ENCODE measurements at places on chromosomes 3 and 15.

GRCh38 chr15:55627730-55628368, 39.7 kb upstream of the PYGO1 start:
- DNase-seq = no peak

GRCh38 chr3:8837162-8837561, 67.7 kb upstream of the OXTR start:
- DNase-seq = no peak

DNA sequence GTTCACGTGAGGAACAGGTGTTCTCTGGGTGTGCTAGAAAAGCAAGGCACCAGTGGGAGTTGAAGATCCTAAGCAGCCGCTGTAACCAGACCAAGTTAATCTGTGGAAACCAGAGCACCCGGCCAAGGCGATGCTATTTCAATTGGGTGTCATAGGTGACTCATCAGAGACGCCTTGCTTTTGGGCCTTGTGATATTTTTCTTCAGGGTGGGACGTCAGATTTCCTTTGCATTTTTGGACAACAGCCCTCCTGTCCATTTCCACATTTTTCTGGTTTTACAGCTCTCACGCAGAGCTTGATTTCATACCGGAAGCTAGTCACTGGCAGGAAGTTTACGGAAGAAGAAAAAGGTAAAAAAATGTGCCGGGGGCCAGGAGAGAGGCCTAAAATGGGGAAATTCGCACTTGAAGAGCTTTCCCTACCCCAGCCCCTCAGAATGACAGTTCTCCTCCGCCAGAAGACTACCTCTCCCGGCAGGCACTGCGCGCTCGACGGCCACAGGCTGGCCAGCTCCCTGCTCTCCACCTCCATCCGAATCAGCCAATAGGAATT, 471 bp upstream of the KBTBD8 start:
- no peak for DNase-seq

- DNase-seq = no peak
Measured at GRCh38 chr3:132872711-132873110, 150.5 kb upstream of the NPHP3 start.

- DNase-seq = no peak
Measured at GRCh38 chr15:43702174-43702573, 8.5 kb downstream of the CKMT1A start.

GRCh38 chr15:59329570-59330350, 42.9 kb downstream of the MYO1E start:
- DNase-seq = no peak

DNA sequence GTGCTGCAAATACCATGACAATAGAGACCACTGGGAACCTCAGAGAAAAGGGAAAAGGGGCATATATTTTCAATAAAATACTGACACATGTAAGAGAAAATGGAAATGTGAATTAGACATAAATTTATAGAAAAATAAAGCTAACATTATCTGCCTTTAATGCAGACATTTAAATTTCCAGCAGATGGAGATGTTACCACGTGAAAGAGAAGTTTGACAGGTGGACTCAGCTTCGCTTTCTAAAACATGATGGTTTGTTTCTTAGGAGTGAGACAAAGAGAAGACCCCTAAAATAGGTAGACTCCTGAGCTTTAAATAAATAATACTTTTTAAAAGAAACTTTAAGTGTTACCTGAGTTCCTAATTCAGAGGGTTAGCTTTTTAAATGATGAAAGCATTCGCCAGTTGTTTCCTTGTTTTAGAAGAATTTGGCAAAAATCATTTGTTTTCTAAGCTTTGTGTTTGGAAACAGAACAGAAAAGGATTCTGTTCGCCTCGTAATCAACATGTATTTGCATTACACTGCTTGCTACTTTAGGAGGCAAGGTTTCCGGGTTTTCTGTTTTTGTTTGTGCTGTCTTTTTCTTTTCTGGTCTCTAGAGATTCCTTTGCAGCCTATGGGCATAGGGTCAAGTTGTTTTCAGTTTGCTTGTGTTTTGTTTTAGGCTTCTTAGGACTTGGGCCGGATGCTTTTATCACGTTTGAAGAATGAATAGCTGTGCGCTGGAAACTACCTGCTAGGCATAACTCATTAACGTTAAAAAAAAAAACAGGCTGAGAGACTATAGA, 271.4 kb downstream of the THSD4 start:
- peak; percentile 32 for DNase-seq

DNA sequence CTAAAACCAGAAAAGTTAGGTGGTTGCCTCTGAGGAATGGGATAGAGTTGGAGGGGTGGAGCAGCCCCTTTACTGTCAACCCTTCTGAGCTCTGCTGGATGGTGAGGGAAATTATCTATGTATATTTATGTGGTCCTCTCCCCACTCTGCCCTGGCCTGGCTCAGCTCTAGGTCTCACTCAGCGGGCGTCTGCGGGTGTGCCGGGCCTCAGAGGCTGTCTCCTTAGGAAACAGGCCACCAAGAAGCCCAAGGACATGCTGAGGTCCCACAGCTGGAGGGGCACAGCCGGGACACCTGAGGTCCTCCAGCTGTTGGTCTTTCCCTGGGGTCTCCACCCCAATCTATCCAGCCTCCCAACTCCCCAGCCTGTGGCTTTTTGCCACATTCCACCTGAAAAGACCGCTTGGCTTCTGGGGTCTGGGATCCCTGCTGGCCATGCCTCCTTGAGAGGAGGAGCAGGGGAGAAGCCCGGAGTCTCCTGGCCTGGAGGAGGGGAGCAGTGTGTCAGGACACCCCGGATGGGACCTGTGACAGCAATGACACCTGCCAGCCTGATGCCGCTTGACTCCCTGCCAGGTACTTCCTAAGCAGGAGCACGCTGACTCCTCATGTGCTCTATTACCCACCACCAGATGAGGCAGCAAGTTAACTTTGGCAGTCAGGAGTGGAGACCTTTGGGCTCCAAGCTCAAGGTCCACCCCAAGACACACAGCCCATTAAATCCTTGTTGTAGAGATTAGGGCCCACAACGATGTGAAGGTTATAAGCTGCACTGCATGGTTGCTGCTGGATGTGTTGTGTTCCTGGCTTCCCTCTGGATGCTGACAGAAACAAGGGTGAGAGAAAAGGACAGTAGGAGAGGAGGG, at the start of gene SLC28A1:
Gene SLC28A1, plus strand, starts transcription at position 747 of the 866 bp plus-strand sequence. CDS start 3,099 bp downstream, outside the sequence.
- DNase-seq = no peak

- no peak for DNase-seq
Measured at GRCh38 chr15:70604666-70605315, 158.6 kb downstream of the UACA start.

GRCh38 chr3:142433110-142433509, 14.7 kb downstream of the XRN1 start:
- DNase-seq = no peak

DNA sequence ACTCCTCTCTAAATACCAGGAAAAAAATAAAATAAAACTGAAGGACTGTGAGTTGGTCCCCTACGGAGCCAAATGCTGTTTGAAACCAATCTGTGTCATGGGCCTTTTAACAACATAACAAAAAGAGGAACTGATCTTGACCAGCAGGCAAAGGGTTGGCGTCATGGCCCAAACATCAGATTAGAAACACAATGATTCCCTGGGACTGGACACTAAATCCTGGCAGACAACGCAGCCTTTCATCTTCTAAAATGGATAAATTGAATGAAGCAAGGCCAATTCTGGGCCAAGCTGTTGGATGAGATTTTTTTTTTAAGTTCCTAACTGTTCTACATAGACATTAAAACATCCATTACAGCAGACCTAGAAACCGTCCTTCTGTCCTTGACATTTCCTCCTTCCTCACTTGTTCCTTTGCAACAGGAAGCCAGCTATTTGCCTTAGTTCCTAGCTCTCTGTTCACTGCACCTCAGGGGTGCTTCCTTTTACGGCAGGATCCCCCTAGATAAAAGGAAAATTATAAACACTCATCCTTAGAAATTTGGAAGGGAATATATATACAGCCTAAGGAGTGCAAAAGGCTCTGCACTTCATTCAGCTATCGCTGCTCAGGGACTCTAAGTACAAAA, 21.6 kb upstream of the TAFA4 start:
- no peak for DNase-seq

- no peak for DNase-seq
Measured at GRCh38 chr15:92417716-92418115, 24.0 kb downstream of the ST8SIA2 start.

DNA sequence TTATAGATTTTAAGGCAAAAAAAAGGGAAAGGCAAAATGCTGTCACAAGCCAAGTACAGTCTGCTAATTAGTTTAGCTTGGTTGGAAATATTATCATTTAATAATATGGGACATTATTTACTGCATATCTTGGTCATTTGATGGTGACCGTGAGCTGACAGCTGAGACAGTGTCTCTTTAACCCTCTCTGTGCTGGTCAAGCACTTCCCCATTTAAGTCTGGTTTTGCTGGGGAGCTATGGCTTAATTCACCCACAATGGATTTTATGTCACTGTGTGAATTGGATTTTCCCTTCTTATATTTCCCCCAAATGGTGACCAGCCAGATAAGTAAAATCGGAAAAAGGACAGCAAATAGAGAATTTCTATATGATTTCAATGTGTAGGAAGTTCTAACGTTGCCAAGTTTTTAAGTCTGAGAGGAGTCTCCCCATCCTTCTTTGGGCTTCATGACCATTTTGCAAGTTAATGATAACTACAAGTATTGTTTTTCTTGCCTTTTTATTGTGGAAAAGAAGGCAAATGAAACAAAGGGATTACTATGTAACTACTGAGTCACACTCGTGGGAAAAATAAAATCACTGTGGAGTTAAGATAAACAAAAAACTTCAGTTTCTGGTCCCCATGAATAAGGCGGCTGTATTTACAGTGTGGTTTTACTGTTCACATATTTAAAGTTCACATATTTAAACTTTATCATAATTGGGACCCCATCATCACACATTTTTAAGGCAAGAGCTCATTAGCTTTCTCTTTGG, 373.5 kb downstream of the NR2F2 start:
- no peak for DNase-seq

DNA sequence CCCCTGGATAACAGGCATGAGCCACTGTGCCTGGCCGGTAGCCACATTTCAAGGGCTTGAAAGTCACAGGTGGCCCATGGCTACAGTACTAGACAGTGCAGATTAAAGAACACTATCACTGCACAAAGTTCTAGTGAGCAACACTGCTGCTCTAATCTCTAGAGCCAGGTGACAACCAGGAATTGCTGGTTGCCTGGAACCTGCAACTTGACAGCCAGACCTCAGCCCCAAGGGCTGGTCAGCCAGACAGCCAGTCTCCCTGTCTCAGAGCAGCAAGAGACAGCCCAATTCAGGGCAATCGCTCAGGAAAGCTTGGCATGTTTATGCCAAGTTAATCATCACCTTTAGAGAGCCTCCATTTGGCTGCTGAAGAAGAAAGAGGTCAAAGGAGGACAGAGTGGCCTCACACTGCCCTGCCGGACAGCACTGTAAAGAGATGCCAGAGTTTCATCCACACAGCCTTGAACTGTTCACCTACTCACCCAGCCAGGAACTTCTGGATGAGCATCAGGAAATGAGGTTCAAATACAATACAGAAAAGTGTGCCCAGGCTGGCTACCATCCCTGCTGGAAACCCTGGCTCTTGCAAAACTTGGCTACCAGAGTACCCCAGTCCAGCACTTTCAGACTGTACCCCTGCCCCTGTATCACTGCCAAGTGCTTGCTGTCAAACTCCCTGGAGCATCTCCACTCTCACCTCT, 6.0 kb downstream of the CCDC12 start:
- no peak for DNase-seq

GRCh38 chr3:100647657-100648056, 38.3 kb downstream of the ADGRG7 start:
- no peak for DNase-seq

DNA sequence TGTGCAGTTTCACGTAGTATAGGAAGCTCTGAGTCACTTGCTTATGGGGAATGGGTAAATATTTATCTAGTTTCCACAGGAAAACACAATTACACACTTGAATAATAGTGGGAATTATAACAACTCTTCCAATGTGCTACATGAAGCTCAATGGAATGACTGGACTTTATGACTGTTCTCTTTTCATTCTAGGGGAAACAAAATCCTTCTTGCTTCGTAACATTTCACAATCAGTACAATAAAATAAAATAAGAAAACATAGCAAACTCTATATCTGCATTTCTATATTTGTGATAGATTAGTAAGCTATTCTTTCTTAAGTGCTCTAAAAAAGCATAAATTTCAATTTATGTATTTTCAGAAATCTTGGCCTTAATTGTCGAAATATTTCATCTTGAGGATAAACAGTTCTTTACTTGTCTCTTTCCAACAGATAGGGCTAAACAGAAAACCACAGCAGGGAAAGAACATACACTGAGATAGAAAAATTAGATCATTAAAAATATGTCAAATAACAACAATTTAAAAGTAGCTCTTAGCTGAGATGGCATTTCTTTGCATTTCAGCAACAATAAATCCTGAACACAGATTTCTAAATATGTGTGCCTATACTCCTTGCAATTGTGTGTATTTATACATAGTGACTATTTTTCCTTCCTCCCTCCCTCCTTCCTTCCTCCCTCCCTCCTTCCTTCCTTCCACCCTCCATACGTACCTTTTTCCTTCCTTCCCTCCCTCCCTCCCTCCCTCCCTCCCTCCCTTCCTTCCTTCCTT, 395.5 kb upstream of the KCNMB2 start:
- no peak for DNase-seq

GRCh38 chr3:12237912-12238650, 50.8 kb upstream of the PPARG start:
- DNase-seq = no peak

Measured in CD4-positive, alpha-beta T cell treated with Interleukin-21 for 1 hour (primary cell).